ENCODE measurements at places on chromosomes 5 and 9.
A peak's percentile ranks its signal among the peaks of the same experiment; 100 is the strongest.

GRCh38 chr9:93228453-93228852 lies 44.5 kb downstream of the WNK2 start:
- DNase-seq, result no peak

DNA sequence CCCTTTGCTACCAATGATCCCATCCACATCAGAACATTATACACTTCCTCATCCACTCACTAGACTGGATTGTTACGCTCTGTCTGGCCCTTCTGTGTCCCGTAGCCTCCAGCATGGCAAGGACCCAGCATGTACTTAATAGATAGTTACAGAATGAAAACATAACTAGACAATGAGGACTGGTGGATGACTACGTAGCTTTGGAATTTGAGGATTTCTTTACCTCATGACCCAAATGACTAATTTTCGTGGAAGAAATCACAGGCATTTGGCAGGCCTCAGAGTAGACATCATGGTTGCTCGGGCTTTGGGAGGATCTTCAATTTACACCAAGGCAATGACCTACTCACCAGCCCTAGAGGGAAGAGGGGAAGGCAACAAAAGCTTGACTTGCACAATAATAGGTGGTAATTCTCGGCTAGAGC lies 299.8 kb downstream of the TLE1 start:
- no peak for DNase-seq

GRCh38 chr9:35729101-35729500 lies 2.9 kb downstream of the TLN1 start:
- no peak for DNase-seq

DNA sequence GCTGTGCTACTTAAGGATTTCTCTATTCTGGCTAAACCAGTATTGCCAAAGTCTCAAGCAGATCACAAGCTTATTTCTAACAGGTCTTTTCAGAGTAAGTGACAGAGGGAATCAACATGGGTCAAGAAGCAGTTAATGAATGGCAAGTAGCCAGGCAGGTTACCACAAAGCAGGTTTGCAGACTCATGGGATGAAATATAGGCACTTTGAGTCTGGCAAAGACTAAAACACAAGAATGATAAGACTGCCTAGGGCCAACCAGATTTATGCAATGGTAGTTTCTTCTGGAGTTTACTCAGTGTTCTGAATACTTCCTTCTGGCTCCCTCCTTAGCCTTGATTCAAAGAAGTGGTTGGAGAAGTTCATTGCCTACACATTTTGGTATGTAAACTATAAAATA lies 3.6 kb downstream of the HMGCS1 start:
- DNase-seq, result no peak

GRCh38 chr5:146079695-146080373 lies 25.5 kb downstream of the PLAC8L1 start:
- no peak for DNase-seq

- no peak for DNase-seq
These were observed 250.2 kb downstream of the CYLC2 start for GRCh38 chr9:103245369-103245768.

GRCh38 chr5:163695830-163696578 lies 190.6 kb downstream of the MAT2B start:
- DNase-seq, result no peak

DNA sequence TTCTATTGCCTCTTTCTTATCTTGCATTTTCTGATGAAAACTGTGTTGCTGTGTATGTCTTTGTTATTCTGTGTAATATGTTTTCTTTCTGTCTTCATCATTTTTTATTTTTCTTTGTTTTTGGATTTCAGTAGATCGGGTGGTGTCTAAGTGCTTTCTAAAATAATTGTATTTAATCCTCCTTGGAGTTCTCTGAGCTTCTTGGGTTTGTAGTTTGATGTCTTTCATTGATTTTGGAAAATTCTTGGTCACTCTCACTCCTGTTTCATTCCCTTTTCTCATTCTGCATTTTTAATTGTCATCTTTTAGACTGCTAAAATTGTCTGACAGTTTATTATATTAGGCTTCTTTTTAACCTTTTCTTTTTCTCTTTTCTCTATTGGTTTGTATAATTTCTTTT lies 560.5 kb downstream of the IRX1 start:
- DNase-seq, result no peak

- no peak for DNase-seq
These were observed 115.2 kb downstream of the JAKMIP2 start for GRCh38 chr5:147667363-147667762.

DNA sequence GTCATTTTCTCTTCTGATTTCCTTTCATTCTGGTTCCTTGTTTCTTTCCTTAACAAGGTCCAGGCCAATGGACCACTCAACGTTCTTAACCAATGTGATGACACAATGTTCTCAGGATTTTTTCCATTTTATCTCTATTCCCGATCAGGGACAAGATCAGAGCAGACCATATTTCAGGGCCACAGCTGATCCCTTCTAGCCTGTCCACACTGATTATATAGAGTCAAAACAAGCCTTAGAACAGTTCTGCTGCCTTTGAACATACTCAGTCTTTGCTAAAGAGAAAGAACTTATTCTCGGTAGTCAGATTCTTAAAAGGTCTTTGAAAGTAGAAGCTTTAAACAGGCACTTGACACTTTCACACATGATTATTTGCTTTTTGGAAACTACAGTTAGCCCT lies 188.4 kb downstream of the ADAMTSL1 start:
- DNase-seq, result no peak

- no peak for DNase-seq
These were observed 193.2 kb downstream of the ADAMTSL1 start for GRCh38 chr9:18666986-18667772.

GRCh38 chr9:81071108-81071507 lies 618.2 kb downstream of the TLE1 start:
- DNase-seq, result no peak

DNA sequence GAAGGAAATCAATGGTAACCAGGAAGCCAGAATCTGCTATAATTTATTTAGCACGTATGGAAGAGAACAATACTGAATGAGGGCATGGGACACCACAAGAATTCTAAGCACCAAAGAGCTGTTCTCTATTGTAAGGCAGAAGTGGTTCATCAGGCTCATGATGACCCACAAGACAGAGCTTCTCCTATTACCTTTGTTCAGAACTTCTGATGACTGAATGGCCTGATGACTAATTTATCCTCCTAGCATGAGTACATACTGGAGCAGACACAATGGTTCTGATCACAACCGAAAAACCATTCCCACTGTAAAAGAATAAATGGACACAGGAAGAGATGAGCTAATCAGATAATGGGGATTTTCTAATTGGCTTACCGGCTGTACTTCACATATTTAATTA lies 329.8 kb upstream of the PDE4D start:
- no peak for DNase-seq

DNA sequence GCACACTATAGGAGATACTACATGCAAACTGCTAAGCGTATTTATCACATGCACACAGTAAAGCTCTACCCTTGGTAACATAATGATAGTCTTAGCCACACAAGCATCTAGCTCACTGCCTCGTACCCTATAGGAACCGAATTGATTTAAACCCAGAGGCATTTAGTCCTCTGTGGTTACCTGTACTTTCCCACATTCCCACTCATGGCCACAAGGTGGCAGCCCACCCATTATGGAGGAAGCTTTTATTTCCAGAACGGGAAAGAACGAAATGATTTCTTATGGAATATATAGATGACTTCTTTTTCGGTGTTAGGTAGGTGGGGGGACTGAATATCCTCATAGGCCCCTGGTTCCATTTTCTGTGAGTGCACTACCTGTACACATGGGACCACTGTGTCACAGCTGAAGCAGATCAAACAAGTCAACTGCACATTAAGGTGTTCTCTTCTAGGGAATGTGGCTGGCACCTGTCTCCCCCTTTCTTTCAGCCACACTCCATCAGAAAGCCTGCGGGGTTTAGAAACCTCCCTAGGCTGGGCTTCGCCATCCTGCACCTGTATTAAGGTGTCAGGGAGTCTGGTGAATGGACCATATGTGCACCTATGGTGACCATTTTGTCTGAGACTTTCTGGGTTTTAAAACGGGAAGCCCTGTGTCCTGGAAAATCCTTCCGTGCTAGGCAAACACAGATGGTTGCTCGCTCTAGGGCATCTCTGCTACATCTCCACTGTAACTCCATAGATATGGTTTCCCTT lies 313.2 kb downstream of the SLIT3 start:
- peak; percentile 29 for DNase-seq

DNA sequence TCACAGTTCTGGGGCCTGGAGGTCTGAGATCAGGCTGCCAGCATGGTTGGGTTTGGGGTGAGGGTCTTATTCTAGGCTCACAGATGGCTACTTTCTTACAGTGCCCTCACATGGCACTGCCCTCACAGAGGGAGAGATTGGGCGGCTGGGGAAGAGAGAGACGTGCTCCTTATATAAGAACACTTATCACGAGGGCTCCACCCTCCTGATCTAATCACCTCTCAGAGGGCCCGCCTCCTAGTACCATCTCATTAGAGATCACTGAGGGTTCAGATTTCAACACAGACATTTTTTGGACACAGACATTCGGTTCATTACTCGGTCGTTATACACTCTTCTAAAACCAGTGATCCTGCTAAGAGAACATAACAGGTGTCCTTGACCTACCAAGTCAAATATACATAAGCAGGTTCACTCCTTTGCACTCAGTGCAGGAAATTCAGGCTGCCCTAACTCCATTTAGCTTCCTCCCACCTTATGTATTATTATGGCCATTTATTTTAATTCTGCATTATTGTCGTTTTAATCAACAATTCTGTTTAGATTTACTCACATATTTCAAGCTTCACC lies 121.7 kb downstream of the ICE1 start:
- DNase-seq, result no peak

DNA sequence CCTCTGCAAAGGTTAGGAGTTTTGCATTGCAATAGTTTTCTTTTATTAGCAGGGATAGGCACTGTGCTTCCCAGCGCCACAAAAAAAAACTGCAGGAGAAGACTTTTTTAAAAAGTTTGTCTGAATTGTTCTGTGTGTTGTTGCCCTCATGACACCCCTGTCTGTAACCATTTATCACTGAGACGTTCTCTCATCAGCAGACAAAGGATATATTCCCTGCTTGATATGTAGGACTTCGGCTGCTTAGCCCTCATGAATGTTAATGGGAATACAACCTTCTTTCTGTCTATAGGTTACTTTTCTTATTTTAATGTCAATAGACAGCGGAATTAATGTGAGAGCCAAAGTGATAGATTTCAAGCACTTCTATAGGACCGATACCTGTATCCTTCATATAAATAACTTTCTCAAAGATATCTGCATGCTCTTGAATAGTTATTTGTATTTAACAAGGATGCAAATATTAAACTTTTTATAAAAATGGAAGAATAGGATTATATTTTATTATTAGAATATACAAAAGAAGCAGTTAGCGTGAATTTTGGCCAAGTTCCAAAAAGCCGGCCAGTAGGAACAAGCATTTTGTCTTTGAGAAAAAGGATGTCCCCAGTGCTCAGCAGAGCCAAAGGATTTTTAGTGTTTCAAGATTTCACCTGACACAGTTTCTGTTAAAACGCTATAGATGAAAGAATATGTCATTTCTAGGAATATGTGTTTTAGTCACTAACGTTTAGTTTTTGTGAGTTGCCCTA lies 1.5 kb upstream of the LYSMD3 start:
- DNase-seq, result no peak

DNA sequence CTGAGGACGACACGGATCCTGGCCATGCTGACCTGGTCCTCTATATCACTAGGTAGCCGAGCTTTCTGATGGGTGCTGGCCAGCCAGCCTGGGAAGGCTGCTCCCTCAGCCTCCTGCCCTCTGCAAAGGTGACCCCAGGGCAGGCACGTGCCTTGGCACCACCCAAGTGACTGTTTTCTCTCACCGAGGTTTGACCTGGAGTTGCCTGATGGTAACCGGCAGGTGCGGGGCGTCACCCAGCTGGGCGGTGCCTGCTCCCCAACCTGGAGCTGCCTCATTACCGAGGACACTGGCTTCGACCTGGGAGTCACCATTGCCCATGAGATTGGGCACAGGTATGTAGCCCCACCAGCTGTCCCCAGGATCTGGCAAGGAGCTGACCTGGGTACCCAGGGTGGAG lies 3.8 kb downstream of the ADAMTS13 start:
- no peak for DNase-seq

DNA sequence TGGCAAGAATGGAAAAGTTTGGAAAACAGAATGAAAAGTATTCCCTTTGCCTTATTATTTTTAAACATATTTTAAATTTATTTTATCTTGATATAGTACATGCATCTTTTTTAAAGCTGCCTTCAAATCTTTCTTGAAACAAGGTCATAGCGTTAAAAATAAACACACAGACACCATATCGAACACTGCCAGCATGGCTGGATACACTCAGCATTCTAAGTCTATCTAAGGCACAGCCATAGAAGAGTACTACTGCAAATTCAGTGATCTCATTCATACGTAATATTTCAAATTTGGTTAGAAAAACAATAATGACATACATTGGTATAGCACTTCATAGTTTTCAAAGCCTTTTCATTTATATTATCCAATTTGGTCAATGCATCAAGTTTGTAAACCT lies 57.5 kb downstream of the EPB41L4B start:
- no peak for DNase-seq

DNA sequence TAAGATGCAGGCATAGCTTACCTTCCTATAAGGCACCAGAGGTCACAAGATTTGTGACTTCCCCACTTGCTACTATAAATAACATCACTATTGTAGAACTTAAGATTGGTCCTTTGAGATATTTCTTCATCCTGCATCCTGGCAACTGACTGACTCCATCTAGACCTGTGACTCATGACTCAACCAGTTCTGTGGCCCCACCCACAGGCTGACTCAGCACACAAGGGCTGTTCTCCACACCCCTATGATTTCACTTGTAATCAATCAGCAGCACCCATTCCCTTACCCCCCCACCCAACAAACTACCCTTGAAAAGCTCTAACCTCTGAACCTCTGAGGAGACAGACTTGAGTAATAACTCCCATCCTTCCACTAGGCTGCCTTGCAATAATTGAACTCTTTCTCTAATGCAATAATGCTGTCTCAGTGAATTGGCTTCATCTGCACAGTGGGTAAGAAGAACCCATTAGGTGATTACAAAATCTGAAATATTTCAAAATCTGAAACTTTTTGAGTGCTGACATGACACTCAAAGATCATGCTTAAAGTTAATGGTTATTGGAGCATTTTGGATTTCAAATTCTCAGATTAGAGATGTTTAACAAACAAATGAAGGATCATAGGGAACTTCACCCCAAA lies 296.7 kb downstream of the ARL15 start:
- peak; percentile 5 for DNase-seq

DNA sequence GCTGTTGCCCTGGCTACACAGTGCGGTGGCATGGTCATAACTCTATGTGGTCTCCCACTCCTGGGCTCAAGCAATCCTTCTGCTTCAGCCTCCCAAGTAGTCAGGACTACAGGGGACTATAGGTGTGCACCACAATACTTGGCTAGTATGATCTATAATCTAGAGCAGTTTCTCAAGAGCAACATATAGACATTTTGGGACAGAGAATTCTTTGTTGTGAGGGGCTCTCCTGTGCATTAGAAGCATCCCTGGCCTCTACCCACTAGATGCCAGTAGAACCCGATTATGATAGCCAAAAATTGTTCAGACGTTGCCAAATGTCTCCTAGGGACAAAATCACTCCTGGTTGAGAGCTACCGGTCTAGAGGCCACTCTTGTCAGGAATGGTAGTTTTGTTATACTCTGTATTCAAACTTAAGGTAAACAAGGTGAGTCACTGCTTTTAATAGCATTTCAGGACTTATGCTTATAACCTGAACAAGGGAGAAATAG lies 7.2 kb downstream of the ANKHD1 start:
- DNase-seq, result no peak

GRCh38 chr9:21121595-21122251 lies 19.9 kb downstream of the IFNW1 start:
- DNase-seq, result no peak

GRCh38 chr5:149937610-149938009 lies 7.0 kb downstream of the PDE6A start:
- no peak for DNase-seq

- no peak for DNase-seq
These were observed 283.9 kb downstream of the SPOCK1 start for GRCh38 chr5:137215261-137215660.

Measured in activated CD4-positive, alpha-beta T cell treated with anti-CD3 and anti-CD28 coated beads, Interleukin-2, amount 50 U/mL, for 4 hours (primary cell).